Activated naive CD8-positive, alpha-beta T cell treated with anti-CD3 and anti-CD28 coated beads, Interleukin-2, amount 50 U/mL, for 24 hours (primary cell): ENCODE measurements at places on chromosomes 1 and 21.

DNA sequence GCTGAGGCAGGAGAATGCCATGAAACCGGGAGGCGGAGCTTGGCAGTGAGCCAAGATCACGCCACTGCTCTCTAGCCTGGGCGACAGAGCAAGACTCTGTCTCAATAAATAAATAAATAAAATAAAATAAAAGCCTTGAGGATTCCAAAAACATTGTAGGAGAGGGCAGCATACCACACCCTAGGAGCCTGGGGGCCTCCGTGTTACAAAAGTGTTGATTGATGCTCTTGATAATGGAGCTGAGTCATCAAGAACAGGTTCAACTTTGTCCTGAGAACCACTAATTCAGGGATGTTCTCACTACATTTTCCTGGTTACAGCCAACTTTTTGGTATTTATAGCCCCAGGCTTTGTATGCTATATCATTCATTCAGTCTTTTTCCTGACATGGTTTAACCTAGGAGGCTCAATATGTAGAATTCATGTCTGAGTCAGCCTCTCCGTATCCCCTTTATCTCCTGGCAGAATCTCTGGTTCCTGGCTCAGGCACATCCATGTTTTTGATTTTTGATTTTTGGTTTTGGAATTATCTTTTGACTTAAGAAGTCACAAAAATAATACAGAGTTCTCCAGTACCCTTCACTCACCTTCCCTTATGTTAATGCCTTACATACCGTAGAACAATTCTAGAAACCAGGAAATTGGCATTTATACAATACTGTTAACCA, 69.4 kb downstream of the LRRC8D start:
- no peak for DNase-seq

DNA sequence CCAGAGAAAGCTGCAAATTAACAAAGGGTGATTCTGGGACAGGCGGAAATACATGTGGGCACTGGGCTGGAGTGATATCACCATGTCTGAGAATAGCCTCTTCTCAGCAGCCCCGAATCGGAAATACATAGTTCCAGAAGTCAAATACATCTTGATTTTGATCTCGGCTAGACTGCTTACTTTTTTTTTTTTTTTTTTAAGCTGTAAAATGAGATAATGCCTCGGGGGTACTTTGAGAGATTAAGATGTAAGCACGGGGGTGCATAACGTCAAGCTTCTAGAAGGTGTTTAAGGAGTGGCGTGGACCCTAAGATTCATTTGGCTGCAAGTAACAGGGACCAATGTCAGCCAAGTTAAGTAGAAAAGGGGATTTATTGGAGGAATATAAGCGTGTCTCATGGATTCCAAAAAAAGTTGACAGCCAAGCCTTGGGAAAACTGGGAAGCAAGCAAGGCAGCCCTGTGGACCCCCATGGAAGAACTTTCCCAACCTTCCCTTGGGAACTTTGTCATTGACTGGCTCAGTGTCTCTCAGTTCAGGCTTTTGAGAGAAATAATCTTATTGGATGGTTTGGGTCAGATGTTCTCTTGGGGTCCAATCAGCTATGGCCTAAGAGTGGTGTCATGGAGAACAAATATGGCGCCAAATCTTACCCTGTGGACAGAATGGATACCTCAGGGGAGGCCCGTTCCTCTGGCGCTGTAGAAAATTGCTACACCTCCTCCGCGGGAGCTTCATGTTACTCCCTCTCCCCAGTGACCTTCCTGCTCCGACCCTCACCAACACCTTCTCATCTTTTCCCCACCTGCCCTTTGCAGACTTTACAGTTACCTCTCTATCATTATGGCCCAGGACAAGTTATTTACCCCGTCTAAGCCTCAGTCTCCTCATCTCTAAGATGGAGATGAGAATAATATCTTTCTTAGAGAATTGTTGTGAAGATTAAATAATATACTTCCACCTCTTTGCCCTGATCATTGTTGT, 186.6 kb downstream of the KAZN start:
- no peak for DNase-seq

GRCh38 chr1:167090314-167090942, at the start of gene GPA33:
TSS of gene GPA33 (minus strand) at chr1:167090377. CDS start at chr1:167090287, 90 bp downstream.
- no peak for DNase-seq

- no peak for DNase-seq
These were observed 54.4 kb downstream of the SNRPE start for GRCh38 chr1:203915811-203916210.

GRCh38 chr1:201279313-201279712, 4.0 kb upstream of the PKP1 start:
- no peak for DNase-seq

GRCh38 chr21:44370027-44370735, 16.8 kb downstream of the TRPM2 start:
- no peak for DNase-seq

GRCh38 chr1:232767305-232768074, 37.7 kb upstream of the MAP10 start:
- no peak for DNase-seq

DNA sequence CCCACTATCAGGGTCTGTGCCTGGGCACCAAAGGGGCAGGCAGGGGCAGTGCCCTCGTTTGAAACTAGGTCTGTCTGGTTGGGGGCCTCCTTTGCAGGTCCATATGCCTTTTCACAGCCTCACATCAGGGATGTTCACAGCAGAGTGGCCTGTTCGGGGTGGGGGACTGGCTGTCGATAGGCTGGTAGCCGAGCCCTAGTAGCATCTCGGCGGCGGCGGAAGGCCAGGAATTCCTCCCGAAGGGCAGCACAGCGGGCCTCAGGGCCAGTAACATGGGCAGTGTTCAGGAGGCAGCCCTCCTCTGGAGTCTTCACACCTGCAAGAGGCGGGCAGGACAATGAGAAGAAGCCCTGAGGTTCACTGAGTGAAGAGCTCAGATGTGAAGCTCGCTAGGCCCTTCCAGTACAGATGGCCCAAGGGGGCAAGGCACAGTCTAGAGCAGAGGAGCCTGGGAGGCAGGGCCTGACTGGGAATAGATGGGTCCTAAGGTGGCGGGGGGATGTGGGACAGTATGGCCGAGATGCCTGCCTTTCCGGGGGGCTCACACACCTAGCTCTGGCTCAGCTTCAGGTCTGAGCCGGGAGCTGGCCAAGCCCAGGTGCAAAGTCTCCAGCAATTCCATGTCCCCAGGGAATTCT, 2.0 kb upstream of the TAGLN2 start:
- DNase-seq, result no peak

DNA sequence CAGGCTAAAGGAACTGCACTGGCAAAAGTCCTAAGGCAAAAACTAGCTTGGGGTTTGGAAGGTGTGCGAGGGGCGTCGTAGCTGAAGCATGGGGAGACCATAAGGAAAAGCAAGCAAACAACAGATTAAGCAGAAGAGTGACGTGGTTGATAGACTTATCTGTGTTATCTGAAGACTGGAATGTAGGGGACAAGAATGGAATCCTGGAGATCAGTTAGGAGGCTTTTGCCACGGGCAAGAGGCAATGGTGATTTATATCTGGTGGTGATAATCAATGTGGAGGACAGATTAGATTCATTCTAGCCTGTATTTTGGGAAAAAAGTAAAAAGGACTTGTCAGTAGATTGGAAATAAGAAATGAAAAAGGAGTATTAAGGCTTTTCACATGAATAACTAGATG, 97.4 kb downstream of the ITSN1 start:
- no peak for DNase-seq

GRCh38 chr1:71014178-71014579, 33.4 kb downstream of the PTGER3 start:
- no peak for DNase-seq

DNA sequence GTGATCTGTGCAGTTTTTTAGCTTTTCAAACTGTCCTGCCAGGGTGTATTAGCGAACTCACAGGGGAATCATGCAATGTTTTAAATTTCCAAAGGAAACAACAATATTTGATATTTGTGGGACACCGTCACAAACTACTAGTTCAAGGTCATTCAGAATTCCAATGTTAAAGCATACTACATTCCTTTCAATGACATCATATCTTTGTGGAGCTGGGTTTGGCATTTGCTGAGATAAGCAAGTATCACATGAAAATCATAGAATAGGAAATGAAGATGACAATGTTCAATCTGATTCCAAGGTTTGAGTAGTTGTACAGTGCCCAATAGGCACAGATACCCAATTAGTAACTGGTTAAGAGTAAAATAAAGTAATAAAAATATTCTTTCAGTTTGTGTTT, 35.6 kb downstream of the NUF2 start:
- no peak for DNase-seq

GRCh38 chr1:209544098-209544497, 39.4 kb upstream of the CAMK1G start:
- no peak for DNase-seq

DNA sequence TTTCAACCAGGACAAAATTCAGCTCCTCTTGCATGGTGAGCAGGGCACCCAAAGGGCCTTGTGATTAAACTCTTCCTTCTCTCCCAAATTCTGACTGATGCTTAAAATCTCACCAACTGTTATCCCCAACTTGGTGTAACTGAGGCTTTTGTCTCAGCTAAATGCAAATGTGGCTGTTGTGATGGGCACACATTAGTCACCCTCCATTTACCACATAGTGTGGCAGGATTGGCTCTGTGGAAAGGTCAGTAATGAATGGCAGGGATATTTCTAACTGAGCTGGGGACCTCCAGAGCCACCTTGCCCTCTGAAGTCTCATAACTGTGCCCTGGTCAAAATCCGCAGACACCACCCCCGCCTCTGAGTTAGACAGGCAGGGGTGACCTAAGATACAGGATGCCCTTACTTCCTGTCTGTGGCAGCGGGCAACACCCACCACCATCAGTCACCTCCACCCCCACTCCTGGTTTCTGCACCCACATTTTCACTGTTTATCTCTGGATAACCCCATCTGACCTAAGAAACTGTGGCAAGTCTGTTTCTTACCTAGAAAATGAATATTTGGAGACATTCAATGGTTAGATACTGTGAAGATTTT, 25.4 kb upstream of the RGS16 start:
- peak; percentile 82 for DNase-seq

- no peak for DNase-seq
These were observed 2.2 kb upstream of the GBP6 start for GRCh38 chr1:89361681-89362080.

DNA sequence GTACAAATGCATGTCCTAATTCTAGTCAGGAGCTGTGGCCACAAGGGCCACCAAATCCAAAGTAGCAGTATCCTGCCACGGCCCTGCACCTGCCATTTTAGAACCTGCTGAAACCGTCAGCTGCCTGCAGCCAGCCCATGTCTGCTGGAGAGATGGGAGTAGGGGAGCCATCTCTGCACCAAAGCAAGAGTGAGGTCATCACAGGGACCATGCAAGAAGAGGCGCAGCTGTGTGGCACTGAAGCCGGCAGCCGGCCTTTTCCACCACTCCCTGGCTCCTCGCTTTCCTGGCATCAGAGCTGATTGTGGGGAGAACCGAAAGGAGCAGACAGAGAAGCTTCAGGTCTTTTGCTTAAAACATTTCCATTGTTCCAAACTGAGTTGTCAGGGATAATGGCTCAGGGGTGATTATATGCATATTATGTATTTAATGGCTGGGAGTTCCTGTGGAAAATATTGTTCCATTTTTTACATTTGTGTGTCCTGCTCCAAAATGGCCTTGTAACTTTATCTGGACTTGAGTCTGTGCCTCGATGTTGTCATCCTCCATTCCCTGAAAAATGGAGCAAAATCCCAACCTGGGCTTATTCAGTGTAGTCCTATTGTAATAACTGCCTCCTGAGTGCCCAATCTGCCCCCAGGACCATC, 18.7 kb upstream of the NBL1 start:
- DNase-seq, result no peak

DNA sequence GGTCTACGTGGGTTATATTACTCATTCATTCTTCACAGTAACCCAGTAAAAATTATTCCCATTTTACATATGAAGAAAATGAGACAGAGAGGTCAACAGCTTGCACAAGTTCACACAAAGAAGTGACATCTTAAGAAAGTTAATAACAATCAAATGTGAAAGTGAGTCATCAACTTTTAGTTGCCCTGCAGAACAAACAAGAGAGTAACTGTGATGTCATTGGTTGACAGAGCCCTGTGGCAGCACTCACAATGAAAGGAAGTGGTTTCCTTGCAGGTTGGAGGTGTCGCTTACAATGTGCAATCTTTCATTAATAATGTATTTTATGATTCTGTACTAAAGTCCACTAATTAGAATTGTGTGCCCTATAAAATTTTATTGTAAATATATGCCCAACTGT, 369.6 kb downstream of the RYR2 start:
- DNase-seq, result no peak

GRCh38 chr1:11681071-11681771, at the start of gene MAD2L2:
TSS of gene MAD2L2 (minus strand) at chr1:11681148. CDS start at chr1:11680601, 547 bp downstream.
- peak; percentile 93 for DNase-seq

- no peak for DNase-seq
These were observed 15.7 kb downstream of the OR2B11 start for GRCh38 chr1:247442164-247442563.

GRCh38 chr1:20787840-20788795, 1.0 kb upstream of the HP1BP3 start:
- DNase-seq, result no peak

- no peak for DNase-seq
These were observed 195.2 kb downstream of the MRPL39 start for GRCh38 chr21:25412100-25412499.

GRCh38 chr1:91883470-91883869, 2.5 kb downstream of the TGFBR3 start:
- no peak for DNase-seq

DNA sequence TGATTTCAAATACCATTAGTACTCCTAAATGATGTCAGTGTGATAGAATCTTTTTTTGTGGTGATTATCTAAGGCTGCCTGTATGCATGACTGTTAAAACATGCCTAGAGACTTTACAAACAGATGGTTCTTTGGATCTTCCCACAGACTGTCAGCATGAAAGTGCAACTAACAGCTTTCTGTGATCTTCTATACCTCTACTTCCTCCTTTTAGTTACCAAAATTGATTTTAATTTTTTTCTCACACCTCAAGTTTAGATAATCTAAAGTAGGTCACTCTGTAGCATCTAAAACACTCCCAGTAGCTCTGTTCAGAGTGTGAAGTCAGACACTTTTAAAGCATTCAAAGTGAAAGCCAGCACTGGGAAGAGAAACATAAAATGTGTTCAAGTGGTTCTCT, 534.5 kb downstream of the PTPRC start:
- no peak for DNase-seq

DNA sequence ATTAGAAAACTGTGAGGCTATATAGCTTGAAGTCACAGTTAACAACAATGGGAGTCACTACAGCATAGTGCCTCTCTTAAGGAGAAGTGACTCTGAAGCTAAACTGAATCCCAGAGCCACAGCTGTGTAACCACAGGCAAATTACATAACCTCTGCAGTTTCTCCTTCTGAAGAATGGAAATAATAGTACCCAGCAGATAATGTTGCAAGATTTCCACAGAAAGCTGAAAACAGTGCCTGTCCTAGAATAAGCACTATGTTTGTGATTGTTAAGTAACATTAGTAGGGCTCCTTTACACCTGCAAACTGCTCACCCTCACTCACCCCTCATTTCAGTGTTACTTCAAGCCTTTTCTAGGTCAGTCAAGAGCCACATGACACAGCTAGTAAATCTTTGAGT, 886.7 kb downstream of the PLA2G4A start:
- DNase-seq, result no peak

- DNase-seq, result no peak
These were observed 331.9 kb downstream of the DISC1 start for GRCh38 chr1:231958448-231958847.

- DNase-seq, result no peak
These were observed 51.7 kb upstream of the CTPS1 start for GRCh38 chr1:40927781-40928180.

- DNase-seq, result no peak
These were observed 494 bp downstream of the UBE2J2 start for GRCh38 chr1:1273209-1273511.
